C1 segment of cervical spinal cord (tissue), 14 donors: ENCODE measurements at places on chromosomes 3 and 15.

DNA sequence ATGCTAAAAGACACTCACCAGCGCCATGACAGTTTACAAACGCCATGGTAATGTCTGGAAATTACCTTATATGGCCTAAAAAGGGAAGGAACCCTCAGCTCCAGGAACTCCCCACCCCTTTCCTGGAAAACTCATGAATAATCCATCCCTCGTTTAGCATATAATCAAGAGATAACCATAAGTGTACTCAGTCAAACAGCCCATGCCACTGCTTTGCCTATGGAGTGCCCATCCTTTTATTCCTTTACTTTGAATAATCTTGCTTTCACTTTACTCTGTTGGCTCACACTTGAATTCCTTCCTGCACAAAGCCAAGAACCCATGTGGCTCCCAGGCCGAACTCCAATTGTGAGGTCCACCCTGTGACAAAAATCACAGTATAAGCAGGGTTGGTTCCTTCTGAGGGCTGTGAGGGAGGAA, 19.1 kb upstream of the FSTL1 start:
- DNase-seq: peak; percentile 10

DNA sequence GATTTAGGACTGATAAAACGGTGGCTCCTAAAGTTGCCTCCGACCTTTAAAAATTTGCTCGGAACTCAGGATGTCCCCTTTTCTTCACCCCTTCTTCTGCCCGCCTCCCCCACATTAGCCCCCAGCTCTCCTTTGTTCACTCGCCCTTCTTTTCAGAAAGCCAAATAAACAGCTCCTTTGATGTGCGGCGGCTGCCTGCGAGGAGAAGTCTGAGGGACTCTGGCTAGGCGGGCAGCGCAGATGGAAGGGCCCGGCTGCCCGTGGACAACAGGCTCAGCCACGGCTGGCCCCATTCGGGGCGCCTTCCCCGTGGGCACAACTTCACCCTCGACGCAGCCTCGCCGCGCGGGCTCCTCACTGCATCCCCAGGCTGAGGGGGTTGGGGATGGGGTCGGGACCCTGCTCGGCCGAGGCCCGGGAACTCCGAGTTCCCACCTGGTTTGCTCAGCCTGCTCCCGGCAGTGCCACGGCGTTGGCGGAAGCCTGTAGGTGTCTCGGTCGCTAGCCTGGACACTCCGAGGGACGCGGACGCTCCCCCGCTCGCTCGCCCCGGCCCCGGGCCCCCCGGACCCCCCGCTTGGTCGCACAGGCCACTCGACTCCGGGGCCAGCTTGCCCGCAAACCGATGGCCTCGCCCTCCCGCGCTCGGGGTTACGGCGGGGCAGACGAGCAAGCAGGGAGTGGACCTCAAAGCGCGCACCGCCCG, 897 bp upstream of the TLE3 start:
- peak; percentile 39 for DNase-seq

- no peak for DNase-seq
Measured at GRCh38 chr3:188796122-188796631, 375.6 kb upstream of the TPRG1 start.

DNA sequence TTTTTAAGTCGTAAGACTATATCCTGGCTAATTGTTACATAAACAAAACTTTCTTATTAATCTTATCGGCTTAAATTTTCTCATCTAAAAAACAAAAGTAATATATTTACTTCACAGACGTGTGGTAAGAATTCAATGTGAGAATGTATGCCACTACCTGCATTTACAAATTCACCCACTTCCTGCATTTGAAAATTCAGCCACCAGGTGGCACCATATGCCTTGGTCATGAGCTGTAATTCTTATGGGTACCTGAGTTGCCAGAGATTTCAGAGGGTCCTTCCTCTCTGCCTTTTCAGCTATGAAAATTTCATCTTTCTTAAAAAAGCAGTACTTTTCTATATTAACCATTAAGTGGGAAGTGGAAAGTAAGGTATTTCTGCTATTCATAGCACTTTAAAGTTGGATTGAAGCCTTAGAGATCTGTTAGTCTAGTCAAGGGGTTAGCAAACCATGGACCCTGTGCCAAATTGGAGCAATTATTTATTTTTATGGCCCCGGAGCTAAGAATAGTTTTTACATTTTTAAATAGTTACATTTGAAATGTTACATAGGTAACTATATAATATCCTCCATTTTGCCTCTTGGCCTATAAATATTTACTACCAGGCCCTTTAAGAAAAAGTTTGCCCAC, 127.8 kb downstream of the HCN4 start:
- DNase-seq: no peak

GRCh38 chr3:49707113-49707480, 12.4 kb downstream of the AMIGO3 start:
- DNase-seq: no peak

- no peak for DNase-seq
Measured at GRCh38 chr3:49266410-49267095, 10.5 kb downstream of the C3orf62 start.

GRCh38 chr3:173584838-173585831, 187.6 kb downstream of the NLGN1 start:
- no peak for DNase-seq

GRCh38 chr3:115254492-115255196, 107.6 kb upstream of the ZBTB20 start:
- no peak for DNase-seq

- no peak for DNase-seq
Measured at GRCh38 chr3:124221422-124221821, 229.5 kb upstream of the ROPN1 start.

- no peak for DNase-seq
Measured at GRCh38 chr15:33026614-33027013, 167.9 kb downstream of the FMN1 start.

DNA sequence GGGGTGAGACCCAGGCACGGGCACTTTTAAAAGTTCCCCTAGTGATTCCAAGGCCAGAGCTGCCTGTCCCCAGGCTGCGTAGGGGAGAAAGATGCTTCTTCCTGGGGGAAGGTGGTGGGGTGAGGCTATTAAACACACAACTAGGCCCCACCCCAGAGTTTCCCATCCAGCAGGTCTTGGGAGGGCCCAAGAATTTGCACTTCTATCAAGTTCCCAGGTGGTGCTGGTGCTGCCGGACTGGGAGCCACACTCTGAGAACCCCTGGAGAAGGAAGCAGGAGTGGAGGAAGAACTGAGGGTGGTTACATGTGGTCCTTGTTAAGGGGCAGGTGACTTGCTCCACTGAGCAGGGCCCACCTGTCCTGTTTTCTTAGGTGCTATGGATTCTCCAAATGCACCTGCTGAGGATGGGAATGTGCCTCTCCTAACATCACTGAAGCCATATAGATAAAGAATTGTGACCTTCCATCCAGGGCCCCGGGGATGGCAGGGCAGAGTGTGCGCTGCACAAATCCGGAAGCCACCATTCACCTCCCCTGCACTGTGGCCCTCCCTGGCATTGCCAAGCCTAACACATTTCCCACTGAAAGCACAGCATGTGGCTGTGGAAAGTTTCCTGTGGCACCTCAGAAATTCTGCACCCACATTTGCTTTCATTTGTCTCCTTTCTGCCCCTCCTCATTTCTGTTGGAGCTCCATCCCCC, 111.5 kb upstream of the MEF2A start:
- no peak for DNase-seq

DNA sequence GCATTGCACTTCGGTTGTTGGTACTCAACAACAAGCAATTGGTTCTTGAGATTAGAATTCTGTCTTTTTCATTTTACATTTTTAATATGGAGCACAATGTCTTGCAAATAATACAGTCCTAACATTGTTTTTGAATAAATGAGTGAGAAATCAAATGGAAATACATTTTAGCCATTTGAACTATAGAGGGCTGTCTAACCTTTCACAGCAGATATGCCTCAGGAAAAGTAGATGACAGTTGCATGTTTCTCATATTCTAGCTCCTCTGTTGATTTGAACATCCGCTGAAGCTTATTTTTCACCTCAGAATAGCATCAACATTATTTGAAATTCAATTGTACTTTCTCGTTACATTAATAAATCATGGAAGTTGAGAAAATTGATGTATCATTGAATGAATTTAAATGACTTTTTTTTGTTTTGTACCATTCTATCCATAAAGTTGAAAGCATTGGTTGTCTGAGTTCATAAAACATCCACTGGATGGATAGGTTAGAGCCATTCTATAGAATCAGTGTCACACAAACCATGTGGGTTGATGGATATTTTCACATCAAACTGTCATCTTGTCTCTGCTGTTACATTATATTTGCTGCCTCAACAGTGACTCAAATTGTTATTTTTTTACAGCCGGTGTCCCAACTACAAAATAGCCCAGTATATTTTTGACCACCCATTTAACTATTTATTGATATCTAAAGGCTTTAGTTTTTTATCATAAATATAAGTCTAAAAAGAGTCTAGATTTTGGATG, 928.3 kb downstream of the NSUN3 start:
- no peak for DNase-seq

DNA sequence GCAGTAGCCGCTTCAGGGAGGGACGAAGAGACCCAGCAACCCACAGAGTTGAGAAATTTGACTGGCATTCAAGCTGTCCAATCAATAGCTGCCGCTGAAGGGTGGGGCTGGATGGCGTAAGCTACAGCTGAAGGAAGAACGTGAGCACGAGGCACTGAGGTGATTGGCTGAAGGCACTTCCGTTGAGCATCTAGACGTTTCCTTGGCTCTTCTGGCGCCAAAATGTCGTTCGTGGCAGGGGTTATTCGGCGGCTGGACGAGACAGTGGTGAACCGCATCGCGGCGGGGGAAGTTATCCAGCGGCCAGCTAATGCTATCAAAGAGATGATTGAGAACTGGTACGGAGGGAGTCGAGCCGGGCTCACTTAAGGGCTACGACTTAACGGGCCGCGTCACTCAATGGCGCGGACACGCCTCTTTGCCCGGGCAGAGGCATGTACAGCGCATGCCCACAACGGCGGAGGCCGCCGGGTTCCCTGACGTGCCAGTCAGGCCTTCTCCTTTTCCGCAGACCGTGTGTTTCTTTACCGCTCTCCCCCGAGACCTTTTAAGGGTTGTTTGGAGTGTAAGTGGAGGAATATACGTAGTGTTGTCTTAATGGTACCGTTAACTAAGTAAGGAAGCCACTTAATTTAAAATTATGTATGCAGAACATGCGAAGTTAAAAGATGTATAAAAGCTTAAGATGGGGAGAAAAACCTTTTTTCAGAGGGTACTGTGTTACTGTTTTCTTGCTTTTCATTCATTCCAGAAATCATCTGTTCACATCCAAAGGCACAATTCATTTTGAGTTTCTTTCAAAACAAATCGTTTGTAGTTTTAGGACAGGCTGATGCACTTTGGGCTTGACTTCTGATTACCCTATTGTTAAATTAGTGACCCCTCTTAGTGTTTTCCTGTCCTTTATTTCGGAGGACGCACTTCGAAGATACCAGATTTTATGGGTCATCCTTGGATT, at the start of gene MLH1:
Gene MLH1, plus strand, starts transcription at position 193 of the 958 bp plus-strand sequence. Its CDS starts 30 bp downstream, at position 223.
- DNase-seq: no peak
